ENCODE measurements at places on chromosomes 1 and 21.

GRCh38 chr1:14495381-14495780 is 103.1 kb upstream of the KAZN start:
- no peak for DNase-seq

DNA sequence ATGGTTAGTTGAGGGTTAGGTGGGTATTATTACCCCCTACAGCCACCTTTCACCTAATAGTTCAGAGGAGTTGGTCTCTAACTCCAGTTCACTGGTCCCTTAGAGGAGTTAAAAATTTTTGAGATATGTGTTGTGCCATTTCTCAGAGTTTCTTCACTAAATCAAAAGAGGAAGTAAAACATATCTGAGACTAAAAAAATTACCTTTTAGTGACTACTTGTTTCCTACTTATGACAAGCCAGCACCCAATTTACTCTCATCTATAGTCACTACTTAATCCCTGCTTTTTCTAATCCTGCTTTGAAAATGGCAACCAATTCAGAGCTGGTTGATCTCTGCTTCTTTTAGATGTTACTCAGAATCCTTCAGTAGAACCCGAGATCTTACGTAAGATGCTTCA is 1316.8 kb upstream of the B3GALT2 start:
- no peak for DNase-seq

DNA sequence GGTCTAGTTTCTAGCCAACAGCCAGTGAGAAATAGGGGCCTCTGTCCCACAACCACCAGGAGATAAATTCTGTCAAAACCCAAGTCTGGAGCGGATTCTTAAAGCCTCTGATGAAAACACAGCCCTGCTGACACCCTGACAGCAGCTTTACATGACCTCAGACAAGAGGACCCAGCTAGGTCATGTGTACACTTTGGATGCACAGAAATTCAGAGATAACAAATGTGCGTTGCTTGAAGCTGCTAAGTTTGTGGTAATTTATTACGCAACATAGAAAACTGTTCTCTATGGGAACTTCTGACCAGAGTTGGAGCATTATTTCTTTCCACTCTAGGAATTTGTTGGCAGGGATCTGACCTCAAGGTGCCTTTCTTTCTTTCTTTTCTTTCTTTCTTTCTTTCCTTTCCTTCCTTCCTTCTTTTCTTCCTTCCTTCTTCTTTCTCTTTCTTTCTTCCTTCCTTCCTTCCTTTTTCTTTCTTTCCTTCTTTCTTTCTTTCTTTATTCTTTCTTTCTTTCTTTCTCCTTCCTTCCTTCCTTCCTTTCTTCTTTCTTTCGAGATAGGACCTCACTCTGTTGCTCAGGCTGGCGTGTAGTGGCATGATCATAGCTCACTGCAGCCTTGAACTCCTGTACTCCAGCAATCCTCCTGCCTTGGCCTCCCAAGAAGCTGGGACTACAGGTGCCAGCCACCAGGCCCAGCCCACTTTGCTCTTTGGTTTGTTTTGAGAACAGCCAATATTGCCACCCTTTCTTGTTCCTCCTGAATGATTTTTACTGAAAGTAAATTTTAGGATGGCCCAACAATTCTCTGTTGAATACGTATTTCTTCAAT is 14.9 kb upstream of the HMGCS2 start:
- no peak for DNase-seq

- no peak for DNase-seq
Measured at GRCh38 chr1:99003581-99004253, 944 bp downstream of the PLPPR5 start.

- no peak for DNase-seq
Measured at GRCh38 chr1:57142999-57143398, 177.2 kb upstream of the C8B start.

- peak; percentile 65 for DNase-seq
Measured at GRCh38 chr1:8702850-8703810, 114.3 kb downstream of the RERE start.

DNA sequence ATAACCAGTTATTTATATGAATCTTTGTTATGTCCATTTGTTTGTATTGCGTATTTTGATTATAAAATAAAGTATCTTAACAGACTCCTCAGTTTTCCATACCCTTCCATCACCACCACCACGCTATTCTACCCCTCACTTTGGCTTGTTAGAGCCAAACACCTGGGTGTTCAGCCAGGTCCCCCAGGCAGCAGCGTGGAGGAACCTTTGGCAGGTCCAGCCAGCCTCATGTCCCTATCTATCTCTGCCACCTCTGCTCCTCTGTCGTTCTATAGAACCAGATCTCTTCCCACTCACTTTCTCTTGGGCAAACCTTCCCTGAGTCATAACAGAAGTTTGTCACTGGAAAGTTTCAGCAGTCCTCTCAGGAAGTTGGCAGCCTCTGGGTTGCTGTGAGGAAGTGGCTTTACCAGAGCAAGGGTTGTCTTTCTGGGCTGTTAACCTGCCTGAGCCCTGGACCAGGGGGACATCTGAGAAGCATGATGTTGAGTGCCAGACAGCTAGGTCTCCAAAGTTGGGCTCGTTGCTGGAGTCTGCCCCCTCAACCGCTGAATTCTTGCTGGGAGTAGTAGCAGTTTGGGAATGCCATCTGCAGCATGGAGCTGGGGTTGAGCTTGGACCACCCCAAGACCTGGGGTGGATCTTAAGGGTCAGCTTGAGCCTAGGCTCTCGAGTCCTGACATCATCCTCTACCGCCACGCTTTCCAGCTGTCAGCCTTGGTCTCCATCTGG is 996 bp upstream of the SH3BGRL3 start:
- DNase-seq = no peak

- DNase-seq = no peak
Measured at GRCh38 chr1:183697814-183698590, 44.9 kb upstream of the APOBEC4 start.

DNA sequence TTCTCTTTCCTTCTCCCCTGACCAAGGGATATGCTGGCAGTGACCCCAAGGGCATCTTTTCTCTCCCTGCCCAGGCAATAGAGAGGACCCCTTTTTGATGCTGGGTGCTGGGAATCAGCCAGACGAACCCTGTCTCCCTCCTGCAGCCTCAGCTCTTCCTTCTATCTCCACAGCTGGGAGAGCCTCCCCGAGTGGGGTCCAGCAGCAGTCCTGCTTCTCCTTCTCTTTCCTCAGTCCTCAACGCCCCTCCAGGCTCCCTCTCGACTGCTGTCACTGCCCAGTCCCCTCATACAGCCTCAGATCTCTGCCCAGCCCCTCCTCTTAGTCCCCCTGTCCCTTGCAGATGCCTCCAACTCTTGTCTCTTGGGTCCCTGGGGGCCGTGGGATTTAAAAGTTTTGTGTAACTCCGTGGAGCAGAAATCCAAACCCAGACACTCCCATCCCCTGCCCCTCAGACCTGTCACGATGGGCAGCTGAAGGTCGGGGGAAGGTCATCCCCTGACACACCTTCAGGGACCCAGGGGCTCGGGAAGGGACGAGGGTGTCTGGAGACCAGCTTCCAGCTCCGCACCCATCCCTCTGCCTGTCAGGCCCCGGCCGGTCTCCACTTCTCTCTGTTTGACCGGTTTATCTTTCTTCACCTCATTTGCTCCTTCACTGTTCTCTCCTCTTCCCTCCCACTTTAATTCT is 5.8 kb upstream of the ETV3L start:
- no peak for DNase-seq

- no peak for DNase-seq
Measured at GRCh38 chr21:43727519-43728153, 8.7 kb downstream of the PDXK start.

GRCh38 chr1:169053196-169053595 is 53.3 kb upstream of the ATP1B1 start:
- DNase-seq = no peak

DNA sequence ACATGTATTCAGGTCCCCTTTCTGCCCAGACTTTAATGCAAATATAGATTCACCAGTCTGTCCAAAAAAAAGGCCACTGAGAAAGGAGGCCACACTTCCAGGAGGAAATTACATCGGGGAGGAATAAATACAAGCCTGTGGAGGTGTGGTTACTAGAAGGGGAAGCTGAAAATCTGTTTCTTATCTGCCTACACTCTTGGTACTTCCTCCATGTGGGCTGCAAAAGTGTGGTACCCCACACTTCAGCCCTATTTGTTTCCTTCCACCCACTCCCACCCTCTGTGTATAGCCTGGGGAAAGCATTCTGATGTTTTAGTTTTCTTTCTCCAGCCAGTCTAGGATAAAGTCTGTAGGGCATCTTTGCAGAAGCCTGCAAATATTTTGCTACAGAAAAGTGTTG is 38.4 kb downstream of the UTP25 start:
- DNase-seq = no peak

DNA sequence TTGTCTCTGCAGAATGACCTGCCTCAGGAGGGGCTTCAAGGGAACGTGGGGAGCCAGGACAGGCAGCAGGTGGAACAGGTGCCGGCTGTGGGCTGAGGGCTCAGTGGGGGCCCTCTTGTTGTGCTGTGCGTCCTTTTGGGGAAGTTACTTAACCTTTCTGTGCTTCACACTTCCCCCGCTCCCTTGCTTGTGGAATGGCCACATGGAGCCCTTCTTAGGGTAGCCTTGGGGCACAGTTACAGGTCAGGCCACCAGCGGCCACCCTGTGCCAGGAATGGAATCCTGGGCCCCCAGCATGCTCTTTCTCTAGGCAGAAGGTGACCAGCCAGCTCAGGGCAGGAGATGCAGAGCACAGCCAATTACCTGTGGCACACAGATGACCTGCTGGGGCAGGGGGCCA is 2.6 kb downstream of the IKBKE start:
- DNase-seq = no peak

DNA sequence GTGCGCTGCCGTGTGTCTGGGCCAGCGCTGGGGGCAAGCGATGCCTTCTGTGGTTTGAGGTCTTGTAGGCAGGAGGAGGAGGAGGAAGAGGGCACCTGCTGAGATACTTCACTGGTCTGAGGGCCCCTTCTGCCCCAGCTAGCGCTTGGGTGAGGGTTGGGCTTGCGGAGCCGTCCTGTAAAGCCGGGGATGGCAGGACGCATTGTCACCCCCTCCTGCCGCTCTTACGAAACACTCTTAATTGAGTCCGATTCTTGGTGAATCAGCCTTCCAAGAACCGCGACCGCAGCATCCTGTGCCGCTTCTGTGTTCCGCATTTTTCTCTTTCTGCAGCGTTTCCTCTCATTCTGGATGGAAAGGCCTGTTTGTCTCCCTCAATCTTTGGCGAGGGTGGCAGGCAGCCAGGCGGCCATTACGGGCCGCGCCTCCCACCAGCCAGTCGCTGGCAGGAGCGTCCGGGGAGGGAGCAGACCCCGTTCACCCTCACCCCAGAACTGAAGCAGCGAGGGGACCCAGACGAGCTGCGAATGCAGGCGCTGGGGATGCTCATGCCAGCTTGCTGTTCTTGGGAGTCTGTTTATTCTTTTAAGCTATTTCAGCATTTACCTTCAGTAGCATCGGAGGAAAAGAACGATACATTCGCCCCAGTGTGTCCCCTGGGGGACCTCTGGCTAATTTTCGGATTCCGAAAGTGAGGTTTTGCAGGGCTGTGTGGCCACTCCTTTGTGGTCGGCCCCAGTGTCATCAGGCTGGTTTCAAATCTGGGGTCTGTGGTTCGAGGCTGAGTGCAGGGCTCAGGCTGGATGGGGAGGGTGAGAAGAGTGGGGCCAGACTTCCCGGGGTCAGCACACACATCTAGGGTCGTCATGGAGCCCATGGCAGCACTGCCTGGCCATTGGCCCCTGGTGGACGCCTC is 62.7 kb downstream of the SKI start:
- peak; percentile 93 for DNase-seq

- no peak for DNase-seq
Measured at GRCh38 chr1:180907313-180908055, 5.2 kb upstream of the KIAA1614 start.

DNA sequence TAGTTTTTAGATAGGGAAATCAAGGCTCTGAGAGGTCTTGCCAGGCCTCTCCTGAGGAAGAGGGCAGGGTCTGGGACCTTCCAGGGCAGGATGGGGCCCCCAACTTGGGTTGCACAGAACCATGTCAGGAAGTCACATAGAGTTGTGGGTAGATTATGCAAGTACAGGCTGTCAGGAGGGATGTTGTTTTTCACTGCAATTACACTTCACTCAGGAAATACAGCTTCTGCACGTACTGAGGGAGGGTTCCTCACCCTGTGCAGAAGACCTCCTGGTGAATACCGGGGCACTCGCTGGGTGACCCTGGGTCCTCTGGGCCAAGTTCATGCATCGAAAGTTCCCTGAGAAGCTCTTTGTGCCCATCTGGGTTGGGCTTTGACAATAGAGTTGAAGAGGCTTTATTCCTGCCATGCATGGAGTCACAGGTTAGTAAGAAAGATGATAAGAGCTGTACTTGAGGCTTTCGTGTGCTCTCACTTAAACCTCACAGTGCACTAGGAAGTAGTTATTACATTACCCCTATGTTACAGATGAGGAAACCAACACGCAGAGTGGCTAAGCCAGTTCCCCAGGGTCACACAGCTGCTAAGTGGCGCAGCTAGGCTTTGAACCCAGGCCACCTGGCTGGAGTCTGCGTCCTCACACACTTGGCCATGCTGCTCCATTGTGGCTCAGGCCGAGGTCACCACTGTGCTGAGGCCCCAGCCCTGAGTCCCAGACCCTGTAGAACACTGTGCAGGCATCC is 16.2 kb upstream of the TNFRSF1B start:
- no peak for DNase-seq

DNA sequence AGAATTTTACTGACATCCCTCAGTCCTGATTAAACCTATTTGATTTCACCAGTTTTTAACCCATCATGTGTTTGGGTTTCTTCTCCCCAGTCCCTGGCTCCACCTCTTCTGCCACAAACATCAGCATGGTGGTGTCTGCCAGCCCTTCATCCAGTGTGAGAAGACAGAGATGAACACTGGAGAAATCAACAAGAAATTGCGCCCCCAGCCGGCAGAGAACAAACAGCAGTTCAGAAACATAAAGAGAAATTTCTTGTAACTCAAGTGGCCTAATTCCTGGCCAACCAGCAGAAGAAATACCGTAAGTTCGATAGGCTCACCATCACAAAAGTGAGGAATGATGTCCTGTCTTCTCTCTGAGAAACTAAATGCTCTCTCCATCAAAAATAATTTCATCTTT is 18.3 kb downstream of the S100A11 start:
- DNase-seq = no peak

- no peak for DNase-seq
Measured at GRCh38 chr1:225427235-225428067, at the start of gene LBR. Gene LBR, minus strand, starts transcription at chr1:225428038. Its CDS starts 3,963 bp downstream, at chr1:225424075.

DNA sequence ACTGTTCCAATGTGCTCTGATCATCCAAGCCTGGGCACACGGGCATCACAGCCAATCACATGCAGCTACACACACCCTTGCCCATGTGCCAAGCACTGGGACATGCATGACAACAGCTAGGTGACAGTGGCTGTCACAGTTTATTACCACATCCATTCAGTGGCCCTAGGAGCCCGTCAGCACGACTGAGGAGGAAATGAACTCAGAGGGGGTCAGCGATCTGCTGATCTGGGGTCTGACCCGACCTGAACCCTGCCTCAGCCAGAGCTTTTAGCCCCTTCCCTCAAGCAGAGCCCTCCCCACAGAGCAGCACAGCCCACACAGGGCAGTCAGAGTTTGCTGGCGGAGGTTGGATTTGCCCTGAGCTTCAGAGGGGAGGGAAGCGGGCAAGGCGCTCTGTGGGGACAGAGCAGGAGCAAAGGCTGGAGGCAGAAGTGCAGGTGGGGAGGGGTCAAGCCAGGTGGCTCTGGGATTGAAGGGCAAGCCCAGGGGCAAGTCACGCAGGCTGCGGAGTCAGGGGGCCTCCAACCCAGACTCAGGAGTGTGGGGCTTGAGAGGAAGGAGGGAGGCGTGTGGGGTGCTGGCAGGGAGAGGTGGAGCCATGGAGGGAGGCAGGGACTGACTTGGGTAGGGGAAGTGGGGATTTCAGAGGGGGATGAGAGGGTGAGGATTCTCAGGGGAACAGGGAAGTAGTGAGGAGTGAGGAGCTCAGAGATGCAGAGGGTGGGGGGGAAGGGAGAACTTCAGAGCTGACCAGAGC is 10.4 kb downstream of the SH3BGRL3 start:
- DNase-seq = no peak

Measured in fibroblast of skin of left biceps (primary cell).